CD8-positive, alpha-beta memory T cell (primary cell): ENCODE measurements at places on chromosomes 5 and 9. TPM values are rescaled to one million over a fixed set of nuclear protein-coding genes. Genes with fewer than 3 reads are reported as not detected.

DNA sequence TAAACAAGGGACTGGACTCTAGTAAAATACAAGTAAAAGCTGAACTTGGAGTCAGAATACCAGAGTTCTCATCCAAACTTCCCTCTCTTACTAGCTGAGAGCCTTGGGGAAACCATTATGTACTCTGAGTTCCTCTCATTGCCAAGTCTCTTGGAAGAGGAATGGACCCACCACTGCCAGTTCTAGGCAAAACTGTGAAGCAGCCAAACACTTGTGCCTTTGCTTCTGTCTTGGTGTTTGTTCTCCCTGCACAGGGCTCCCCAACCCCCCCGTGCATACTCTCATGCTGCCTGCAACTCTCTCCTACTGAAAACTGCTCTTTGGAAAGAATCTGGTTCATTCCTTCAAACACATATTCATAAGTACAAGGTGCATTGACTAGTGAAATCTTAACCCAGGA lies 102.6 kb downstream of the PDZD2 start:
- DNase-seq: no peak

The PIP5KL1 gene
- 0.89 TPM for polyA plus RNA-seq

DNA sequence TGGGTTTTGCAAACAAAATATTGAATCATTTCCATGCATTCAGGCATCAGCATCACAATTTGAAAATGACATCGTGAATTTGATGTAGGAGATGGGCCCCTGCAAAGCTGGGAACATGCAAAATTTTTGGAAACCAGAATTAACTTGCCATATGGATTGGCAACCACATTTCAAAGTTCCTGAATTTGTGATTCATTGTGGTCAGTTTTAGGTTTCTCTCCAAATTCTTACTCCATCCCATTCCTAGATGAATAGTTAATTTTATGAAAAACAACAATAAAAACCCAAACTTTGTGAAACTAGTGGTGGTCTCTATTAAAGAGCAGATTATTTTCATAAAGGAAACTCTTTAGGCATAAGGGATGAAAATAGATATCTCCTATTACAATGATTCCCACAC lies 107.8 kb upstream of the SLIT3 start:
- no peak for DNase-seq

DNA sequence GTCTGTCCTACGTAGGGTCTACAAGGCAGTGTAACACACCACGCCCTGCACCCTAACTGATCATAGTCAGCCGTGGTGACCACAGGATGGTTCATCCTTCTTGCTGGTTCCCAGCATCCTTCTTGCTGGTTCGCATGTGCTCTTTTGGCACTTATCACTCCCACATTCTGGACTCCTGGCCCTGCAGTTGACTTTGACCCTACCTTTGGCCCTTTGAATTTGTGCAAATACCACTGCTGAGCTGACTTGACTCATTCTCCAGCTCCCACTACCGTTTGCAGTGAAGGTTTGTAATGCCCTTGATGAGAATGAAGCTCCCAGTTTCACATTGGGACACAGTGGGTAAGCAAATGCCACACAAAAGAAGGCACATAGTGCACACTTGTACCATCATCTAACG lies 33.8 kb downstream of the PALM2AKAP2 start:
- no peak for DNase-seq
